ENCODE measurements at places on chromosomes 4 and X.

GRCh38 chrX:71623714-71624113 lies 5.4 kb upstream of the CXCR3 start:
- DNase-seq, result no peak

DNA sequence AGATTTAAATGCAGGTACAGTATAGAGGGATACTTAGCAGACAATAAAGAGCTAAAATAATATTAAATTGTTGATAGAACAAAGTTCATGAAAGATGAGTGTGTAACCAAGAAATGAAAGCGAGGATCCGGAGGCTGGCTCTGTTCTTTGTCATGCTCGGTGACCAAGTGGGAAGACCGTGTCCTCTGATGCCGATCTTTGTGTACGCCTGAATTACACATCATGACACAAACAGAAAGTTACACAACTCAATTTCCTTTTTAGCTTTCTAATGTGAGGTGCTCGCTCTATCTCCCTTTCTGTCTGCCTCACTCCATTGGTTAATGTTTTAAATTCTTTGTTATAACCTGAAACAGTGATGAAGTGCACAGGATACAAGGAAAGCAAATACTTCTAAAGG lies 114.8 kb upstream of the NEIL3 start:
- no peak for DNase-seq

DNA sequence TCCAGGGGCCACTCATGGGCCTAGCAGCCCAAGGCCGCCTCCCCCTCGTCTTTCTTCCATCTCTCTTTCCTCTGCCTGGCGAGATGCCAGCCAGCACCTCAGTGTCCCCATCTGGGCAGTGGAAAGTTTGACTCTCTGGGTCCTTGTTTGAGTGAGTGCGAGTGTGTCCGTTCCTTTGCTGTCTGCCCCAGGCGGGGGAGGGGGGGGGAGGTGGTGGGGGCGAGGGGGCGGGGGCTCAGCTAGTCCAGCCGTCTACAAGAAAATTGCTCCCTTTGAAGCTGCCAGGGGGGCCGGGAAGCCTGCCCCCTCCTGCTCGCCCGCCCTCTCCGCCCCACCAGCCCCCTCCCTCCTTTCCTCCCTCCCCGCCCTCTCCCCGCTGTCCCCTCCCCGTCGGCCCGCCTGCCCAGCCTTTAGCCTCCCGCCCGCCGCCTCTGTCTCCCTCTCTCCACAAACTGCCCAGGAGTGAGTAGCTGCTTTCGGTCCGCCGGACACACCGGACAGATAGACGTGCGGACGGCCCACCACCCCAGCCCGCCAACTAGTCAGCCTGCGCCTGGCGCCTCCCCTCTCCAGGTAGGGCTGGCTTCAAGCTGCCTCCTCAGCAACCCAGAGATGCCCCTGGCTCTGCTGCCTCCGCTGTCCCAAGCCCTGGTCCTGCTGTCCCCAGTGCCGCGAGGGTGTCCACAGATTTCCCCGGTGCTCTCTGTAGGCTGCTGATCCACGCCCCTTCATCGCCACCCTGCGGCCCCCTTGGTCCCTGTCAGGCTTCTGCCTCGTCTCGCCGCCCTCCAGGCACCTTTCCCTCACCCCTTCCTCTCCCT lies at the start of gene BGN:
BGN (plus strand) TSS at position 440 of the 821 bp plus-strand sequence. CDS start 9,652 bp downstream, outside the sequence.
- no peak for DNase-seq

DNA sequence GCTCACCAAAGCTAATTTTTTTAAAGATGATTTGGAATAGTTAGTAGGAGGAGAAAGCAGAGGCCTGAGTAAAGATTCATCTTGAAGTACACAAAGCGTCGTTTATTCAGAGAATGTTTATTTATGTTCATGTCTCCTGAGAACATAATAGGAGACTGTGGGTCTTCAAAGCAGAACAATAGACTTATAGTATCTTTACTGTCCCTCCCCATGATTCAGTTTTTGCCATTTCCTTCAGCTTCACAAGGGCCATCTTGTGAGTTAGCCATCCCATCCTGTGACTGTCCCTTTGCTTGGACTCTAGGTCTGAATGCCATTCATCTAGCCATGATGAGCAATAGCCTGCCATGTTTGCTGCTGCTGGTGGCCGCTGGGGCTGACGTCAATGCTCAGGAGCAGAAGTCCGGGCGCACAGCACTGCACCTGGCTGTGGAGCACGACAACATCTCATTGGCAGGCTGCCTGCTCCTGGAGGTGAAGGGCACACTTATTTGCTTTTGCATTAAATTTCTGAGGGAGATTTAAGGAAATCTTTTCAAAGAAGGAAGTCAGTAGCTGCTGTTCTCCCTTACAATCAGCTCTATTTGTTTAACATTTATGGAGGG lies 105.8 kb downstream of the NFKB1 start:
- no peak for DNase-seq

DNA sequence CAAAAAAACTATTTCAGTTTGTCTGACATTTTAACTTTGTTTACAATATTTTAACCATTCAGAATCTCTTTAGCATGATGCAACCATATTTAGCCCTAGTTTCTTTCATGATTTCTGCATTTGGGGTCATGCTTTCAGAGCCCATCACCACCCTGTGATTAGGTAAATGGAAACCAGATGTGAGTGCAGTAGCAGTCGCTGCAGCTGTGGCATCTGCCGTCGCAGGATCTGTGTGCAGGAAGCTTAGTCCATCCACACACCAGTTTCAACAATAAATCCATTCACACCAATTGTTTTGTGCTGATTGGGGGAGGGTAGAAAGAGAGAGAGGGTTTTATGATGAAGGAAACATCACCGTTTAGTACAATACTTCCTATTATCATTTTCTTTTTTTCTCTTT lies 130.5 kb downstream of the CPEB2 start:
- no peak for DNase-seq

GRCh38 chr4:52263607-52264006 lies 212.5 kb downstream of the SPATA18 start:
- no peak for DNase-seq

GRCh38 chr4:47120783-47121182 lies 89.4 kb downstream of the GABRB1 start:
- no peak for DNase-seq

DNA sequence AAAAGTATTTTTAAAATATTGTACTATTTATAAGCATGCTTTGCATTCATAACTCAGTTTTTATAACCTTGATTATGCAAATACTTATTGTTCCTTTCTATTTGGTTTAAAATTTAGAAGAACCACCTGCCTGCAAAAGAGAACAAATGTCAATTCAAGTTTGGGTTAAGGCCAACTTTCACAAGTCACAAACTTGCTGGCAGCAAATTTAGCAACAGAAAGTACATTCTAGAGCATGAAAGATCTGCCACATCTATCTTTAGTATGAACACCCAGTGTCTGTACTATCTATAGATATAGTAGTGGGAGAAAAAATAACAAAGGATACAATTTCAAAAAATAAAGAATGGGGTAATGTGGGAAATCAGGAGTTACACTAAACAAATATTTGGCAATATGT lies 1014.2 kb downstream of the C4orf33 start:
- no peak for DNase-seq

- DNase-seq, result no peak
Measured at GRCh38 chr4:773214-773613, 52.7 kb downstream of the CPLX1 start.

GRCh38 chrX:41377624-41378023 lies 43.7 kb downstream of the DDX3X start:
- no peak for DNase-seq

DNA sequence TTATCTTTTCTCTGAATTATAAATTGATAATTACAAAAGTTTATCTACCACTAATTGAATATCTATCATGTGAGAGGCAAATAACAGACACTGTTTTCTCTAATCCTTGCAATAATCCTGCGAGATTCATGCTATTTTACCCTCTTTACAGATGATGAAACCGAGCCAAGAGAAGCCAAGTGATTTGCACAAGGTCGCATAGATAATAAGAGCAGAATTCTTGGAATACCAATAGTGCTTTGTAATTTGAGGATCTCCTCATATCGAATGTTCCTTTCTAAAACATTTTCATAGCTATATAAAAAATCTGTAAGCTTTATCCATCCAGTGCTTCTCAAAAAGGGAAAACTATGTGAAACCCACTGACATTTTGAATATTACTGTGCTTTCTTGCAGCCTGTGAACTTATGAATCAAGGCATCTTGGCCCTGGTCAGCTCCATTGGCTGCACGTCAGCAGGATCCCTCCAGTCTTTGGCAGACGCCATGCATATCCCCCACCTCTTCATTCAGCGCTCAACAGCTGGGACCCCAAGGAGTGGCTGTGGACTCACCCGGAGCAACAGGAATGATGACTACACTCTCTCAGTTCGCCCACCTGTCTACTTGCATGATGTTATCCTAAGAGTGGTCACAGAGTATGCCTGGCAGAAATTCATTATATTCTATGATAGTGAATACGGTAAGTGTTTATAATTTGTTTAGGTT lies 743.8 kb upstream of the ATOH1 start:
- DNase-seq, result no peak

Data from activated naive CD4-positive, alpha-beta T cell (primary cell).